ENCODE measurements at places on chromosomes 11 and 22. TPM values are rescaled to one million over a fixed set of nuclear protein-coding genes. Genes with fewer than 3 reads are reported as not detected.

DNA sequence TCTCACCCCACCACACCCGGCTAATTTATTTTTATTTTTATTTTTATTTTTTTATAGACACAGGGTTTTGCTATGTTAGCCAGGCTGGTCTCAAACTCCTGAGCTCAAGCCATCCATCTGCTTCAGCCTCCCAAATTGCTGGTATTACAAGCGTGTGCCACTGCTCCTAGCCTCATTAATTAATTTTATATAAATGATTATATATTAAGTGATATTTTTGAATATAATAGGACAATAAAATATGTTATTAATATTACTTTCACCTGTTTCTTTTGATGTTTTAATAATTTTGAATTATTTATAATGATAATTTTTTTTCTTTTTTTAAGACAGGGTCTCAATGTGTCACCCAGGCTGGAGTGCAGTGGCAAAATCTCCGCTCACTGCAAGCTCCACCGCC, 2.2 kb upstream of the SEC14L4 start:
- peaks cover 13% of the 10 kb centered on the region for H3K27me3 ChIP-seq
- no peaks in the 10 kb centered on the region for H3K4me1 ChIP-seq
- no peak overlapping the region for H3K27ac ChIP-seq
- no peak overlapping the region for H3K4me3 ChIP-seq

The ZNF215 gene
- total RNA-seq, result 3.6 TPM

The SYT8 gene
- not detected for total RNA-seq

- peak; percentile 37 for DNase-seq
- no peaks in the 10 kb centered on the region for H3K27me3 ChIP-seq
- H3K4me1 ChIP-seq, result no peaks in the 10 kb centered on the region
- H3K36me3 ChIP-seq, result peaks cover 4% of the 10 kb centered on the region
- no peak overlapping the region for H3K27ac ChIP-seq
These were observed 80.1 kb downstream of the C2CD3 start for GRCh38 chr11:74090701-74091100.

- DNase-seq, result peak; percentile 92
- no peak overlapping the region for H3K4me3 ChIP-seq
- peak overlapping the region; percentile 55 for H3K27ac ChIP-seq
- H3K36me3 ChIP-seq, result no peaks in the 10 kb centered on the region
These were observed 119.6 kb upstream of the BLID start for GRCh38 chr11:122235615-122236014.

DNA sequence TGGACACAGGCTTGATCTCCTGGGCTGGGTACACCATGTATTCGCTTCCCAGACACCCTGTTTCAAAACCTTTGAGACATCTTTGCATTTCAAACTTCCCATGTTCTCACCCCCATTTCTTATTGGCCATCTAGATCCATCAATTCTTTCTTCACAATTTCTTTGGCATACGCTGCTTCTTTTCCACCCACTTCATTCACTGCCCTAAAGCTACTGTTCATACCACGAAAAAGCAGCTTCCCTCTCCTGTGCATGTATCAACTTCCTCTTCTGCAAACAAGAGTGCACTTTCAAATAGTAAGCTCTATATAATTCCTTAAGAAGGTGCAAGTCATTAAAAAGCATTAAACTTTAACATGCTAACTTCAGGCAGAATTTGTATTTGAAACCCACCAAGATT, 21.4 kb downstream of the UVRAG start:
- no peak overlapping the region for H3K27ac ChIP-seq
- no peaks in the 10 kb centered on the region for H3K36me3 ChIP-seq
- H3K27me3 ChIP-seq, result no peaks in the 10 kb centered on the region
- no peak overlapping the region for H3K4me3 ChIP-seq
- H3K4me1 ChIP-seq, result no peaks in the 10 kb centered on the region

GRCh38 chr11:17208257-17208999, 642 bp upstream of the PIK3C2A start:
- peak overlapping the region; percentile 89 for H3K27ac ChIP-seq
- peak; percentile 82 for DNase-seq
- no peaks in the 10 kb centered on the region for H3K36me3 ChIP-seq
- peak overlapping the region; percentile 88 for H3K4me3 ChIP-seq
- H3K4me1 ChIP-seq, result no peaks in the 10 kb centered on the region

- no peaks in the 10 kb centered on the region for H3K36me3 ChIP-seq
- no peak overlapping the region for H3K27ac ChIP-seq
- no peaks in the 10 kb centered on the region for H3K27me3 ChIP-seq
These were observed 25.9 kb downstream of the IGLL1 start for GRCh38 chr22:23553924-23554870.

The ACRV1 gene
- total RNA-seq, result 0.26 TPM

DNA sequence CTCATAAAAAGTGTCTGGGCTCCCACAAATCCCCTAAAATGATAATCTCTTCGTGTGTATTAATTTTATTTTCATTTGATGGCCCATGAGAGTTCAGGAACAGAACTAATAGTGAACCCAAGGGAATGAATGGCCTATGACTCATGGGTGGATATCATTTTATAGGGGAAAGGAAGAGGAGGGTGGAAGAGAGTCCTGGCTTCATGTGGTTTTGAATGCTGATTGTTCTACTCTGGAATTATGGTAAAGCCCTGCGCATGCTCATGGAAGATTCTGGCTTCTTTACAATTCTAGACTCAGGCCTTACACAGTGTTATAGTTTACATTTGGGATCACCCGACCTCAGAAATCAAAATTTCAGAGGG, 35.2 kb downstream of the MAML2 start:
- peak; percentile 93 for DNase-seq
- H3K36me3 ChIP-seq, result no peaks in the 10 kb centered on the region
- H3K27me3 ChIP-seq, result no peaks in the 10 kb centered on the region
- H3K27ac ChIP-seq, result peak overlapping the region; percentile 98
- peak overlapping the region; percentile 18 for H3K4me3 ChIP-seq
- H3K4me1 ChIP-seq, result peaks cover 40% of the 10 kb centered on the region

The ELF5 gene
- not detected for total RNA-seq

- peaks cover 3% of the 10 kb centered on the region for H3K4me1 ChIP-seq
- H3K36me3 ChIP-seq, result peaks cover 2% of the 10 kb centered on the region
- no peaks in the 10 kb centered on the region for H3K27me3 ChIP-seq
- H3K27ac ChIP-seq, result no peak overlapping the region
- DNase-seq, result no peak
These were observed 6.5 kb downstream of the TPCN2 start for GRCh38 chr11:69055212-69055586.

DNA sequence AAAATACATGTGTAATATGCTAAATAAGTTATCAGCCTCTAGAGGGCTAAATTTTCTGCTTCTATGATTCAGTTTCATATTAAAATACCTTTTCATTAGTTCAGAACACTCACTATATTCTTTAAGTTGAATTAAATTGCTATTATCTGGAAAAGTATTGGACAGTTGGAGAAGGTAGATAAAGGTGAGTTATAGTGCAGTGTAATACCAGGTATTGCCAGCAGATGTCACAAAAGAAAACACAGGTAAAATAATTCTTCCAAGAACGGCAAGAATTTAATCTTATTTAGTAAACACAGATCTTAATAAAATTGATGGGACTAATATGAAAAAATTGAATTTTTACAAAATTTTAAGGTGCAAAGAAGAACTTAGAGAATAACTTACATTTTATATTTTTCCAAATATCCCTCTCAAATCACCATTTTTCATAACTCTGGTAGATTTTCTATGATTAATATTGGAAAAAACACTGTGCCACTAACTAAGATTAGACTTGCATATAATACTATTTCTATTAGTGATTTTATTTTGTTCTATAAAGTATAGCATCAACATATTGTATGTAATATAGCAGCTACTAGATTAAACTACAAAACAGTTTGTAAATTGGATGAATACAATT, 1.7 kb upstream of the LRRC4C start:
- H3K4me1 ChIP-seq, result no peaks in the 10 kb centered on the region
- DNase-seq, result no peak
- H3K4me3 ChIP-seq, result no peak overlapping the region
- no peaks in the 10 kb centered on the region for H3K36me3 ChIP-seq

The ELMOD1 gene
- 0.17 TPM for total RNA-seq

Measured in fibroblast of lung (primary cell).